ENCODE measurements at places on chromosomes 1 and 21. TPM values are rescaled to one million over a fixed set of nuclear protein-coding genes. Genes with fewer than 3 reads are reported as not detected.

Gene CYP4Z1
- total RNA-seq = 3.5 TPM

Gene TMEM81
- total RNA-seq = 1.5 TPM

- DNase-seq = no peak
These were observed 79.9 kb downstream of the CD247 start for GRCh38 chr1:167438171-167439138.

DNA sequence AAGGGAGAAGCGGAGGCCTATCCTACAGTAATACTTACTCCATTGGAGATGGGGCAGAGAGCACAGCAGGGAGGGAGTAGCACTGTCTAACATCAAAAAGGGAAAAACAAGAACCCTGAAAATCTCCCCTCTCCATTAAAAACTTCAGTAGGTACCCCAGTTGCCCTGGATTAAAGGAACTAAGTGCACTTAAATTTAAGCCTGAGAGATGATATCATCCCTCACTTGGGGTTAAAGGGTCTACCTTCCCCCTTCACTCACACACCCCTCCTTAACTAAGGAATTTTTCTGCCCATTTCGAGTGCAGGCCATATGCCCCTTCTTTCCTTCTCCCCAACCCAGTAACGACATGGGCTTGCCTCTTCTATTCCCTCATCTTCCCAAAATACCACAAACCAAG lies 3.7 kb upstream of the MTMR11 start:
- no peak for DNase-seq

DNA sequence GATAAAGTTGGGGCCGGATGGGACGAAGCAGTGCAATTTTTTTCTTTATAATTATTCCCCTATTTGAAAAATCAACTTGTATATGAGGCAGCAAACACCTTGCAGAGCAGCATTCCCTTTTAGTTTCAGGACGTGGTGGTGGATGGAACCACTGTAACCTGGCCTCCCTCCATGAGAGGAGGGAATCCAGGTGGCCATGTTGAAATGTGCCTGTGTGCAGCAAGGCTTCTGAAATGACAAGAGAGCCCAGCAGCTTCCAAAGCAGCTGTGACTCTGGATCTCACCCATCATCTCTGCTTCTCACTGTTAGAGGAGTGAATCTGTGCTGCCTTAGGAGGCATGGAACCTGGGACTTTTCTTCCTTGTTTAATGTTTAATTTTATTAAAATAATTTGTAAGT lies 42.3 kb downstream of the NFIA start:
- DNase-seq = no peak

- DNase-seq = no peak
These were observed 12.1 kb upstream of the DEGS1 start for GRCh38 chr1:224170748-224171478.

DNA sequence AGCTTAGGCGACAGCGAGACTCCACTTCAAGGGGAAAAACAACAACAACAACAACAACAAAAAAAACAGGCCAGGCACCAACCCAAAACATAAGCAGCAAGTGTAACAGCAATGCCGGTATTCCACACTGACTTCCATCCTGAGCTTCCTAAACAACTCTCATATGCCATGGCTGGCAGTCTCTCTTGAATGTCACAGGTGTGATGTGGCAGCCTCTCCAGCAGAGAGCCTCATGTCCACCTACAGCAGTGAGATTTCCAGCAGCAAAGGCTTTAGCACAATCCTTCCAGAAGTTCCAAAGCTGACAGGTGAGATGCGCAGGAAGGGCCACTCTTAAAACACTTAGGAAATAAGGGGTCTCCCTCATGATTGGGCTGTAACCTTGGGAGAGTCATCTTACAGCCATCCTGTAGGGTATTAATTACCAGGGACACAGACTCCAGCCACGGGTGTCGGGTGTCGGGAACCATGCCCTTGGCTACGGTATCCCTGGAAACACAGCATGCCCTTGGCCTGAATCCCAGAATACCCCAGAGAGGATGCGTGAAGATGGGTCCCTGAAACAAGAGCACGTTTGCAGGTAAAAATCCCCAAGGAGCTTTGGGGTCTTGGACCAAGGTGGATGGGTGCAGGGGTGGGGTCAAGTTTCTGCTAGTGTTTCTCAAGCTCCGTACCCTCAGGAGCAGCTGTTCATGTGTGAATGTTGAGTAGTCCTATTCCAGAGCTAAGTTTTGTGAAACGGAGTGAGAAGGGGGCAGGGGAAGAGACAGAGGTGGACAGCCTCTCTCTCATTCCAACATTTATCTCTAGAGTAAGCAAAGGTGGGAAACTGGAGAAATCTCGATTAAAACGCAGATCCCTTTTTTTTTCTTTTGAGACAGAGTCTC lies 31.4 kb downstream of the CLSTN1 start:
- no peak for DNase-seq

- DNase-seq = no peak
These were observed 31.0 kb downstream of the NENF start for GRCh38 chr1:212463565-212464285.
